ENCODE measurements at places on chromosomes 2 and 18.

DNA sequence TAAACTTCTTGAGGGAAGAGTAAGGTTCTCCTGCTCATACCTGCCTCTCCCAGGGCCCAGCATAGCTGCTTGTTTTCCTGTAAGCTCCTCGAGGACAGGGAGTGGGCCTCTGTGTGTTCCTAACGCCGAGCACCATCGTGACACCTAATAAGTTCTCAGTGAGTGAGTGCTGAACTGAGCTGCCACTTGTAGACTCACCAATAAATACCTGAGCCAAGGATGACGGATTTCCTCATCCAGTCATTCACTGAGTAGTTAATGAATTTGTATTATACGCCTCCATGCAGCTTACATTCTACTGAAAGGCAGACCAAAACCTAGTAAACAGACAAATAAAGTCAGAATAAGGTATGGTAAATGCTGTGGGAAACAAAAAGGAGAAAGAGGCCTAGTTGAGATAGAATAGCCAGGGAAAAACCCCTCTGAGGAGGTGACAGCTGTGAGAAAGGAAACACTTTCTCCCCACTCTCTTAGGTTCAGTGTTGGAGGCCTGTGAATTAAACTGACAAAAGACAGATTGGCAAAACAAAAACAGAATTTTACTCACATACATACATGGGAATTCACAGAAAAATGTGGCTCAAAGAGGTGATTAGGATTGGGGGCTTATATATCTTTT, 138.6 kb downstream of the B3GNT2 start:
- H3K4me3 ChIP-seq = no peak overlapping the region
- no peaks in the 10 kb centered on the region for H3K36me3 ChIP-seq
- no peaks in the 10 kb centered on the region for H3K4me1 ChIP-seq
- no peak overlapping the region for H3K27ac ChIP-seq
- H3K27me3 ChIP-seq = no peaks in the 10 kb centered on the region

GRCh38 chr2:138324068-138324771, 177.3 kb upstream of the SPOPL start:
- H3K4me3 ChIP-seq = no peak overlapping the region
- H3K27me3 ChIP-seq = no peaks in the 10 kb centered on the region
- DNase-seq = no peak
- no peak overlapping the region for H3K27ac ChIP-seq
- H3K36me3 ChIP-seq = no peaks in the 10 kb centered on the region

GRCh38 chr2:143230506-143231253, 101.5 kb downstream of the ARHGAP15 start:
- H3K4me1 ChIP-seq = no peaks in the 10 kb centered on the region
- no peak for DNase-seq
- H3K4me3 ChIP-seq = no peak overlapping the region
- no peaks in the 10 kb centered on the region for H3K36me3 ChIP-seq
- no peak overlapping the region for H3K27ac ChIP-seq

DNA sequence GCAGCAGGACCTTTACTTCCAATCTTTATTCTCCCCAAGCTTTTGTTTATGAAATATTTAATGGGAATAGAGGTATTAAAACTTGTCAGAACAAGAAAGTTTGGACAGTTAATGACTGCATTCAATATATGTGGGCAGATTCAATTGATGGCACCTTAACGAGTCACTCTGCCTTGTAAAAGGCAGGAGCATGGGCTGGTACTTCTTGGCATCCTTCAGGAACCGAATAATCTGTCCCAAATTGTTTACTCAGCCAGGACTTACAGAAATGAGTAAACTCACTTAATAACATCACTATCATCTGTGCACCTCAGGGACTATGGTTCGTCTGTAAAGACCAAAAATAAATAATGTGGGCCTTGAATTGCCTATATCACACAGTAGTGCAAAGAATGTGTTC, 1280.3 kb upstream of the TMEFF2 start:
- H3K27ac ChIP-seq = no peak overlapping the region
- H3K4me1 ChIP-seq = no peaks in the 10 kb centered on the region
- no peak for DNase-seq
- H3K27me3 ChIP-seq = no peaks in the 10 kb centered on the region

- peak overlapping the region; percentile 100 for H3K4me3 ChIP-seq
- peaks cover 87% of the 10 kb centered on the region for H3K4me1 ChIP-seq
- H3K36me3 ChIP-seq = peaks cover 2% of the 10 kb centered on the region
- no peaks in the 10 kb centered on the region for H3K27me3 ChIP-seq
- peak overlapping the region; percentile 100 for H3K27ac ChIP-seq
These were observed 14.7 kb downstream of the CFLAR start for GRCh38 chr2:201130524-201131186.

DNA sequence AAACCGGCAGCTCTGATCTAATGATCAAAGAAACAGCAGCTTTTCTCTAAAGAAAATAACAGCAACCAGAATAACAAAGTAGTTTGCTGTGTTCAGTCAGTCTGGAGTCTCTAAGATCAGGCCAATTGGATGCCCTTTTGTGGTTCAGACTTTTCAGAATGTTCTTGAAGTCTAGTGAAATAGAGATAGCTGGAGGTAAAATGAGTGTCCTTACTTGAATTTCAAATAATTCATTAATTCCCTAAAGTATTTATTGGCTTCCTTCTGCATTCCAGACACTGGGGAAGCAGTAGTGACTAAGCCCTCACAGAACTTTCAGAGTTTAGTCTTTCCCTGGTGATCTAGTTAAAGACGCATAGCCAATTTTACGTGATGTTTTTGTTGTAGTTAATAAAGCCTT, 58.7 kb downstream of the C18orf54 start:
- no peaks in the 10 kb centered on the region for H3K27me3 ChIP-seq
- DNase-seq = no peak
- H3K27ac ChIP-seq = no peak overlapping the region
- no peak overlapping the region for H3K4me3 ChIP-seq
- no peaks in the 10 kb centered on the region for H3K36me3 ChIP-seq

GRCh38 chr2:146321175-146321574, 1523.7 kb upstream of the ACVR2A start:
- H3K27ac ChIP-seq = no peak overlapping the region
- no peaks in the 10 kb centered on the region for H3K36me3 ChIP-seq
- DNase-seq = no peak
- H3K4me3 ChIP-seq = no peak overlapping the region

- no peak overlapping the region for H3K4me3 ChIP-seq
- no peaks in the 10 kb centered on the region for H3K27me3 ChIP-seq
- H3K4me1 ChIP-seq = peaks cover 35% of the 10 kb centered on the region
These were observed 21.7 kb upstream of the RAB10 start for GRCh38 chr2:26011990-26012856.

- no peaks in the 10 kb centered on the region for H3K36me3 ChIP-seq
- H3K4me1 ChIP-seq = peaks cover 14% of the 10 kb centered on the region
- H3K27me3 ChIP-seq = peaks cover 49% of the 10 kb centered on the region
- peak overlapping the region; percentile 36 for H3K27ac ChIP-seq
- no peak for DNase-seq
These were observed 997 bp downstream of the BOK start for GRCh38 chr2:241559323-241560161.

DNA sequence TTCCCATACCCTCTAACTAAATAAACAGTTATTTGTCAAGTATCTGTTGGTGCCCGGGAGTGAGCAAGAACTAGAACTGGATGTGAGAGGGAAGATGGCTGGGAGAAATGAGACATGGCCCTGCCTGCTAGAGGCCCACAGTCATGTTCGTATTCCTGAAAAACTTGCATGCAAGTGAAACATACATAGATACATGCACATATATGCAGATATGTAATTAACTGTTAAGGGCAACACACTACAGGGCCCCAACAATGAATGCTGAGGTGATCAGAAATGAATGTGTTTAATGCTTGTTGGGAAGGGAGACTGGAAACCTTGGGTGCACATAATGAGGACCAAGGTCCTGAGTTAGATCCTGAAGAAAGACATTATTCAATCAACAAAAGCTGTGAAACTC, 49.8 kb downstream of the ADD2 start:
- H3K27me3 ChIP-seq = no peaks in the 10 kb centered on the region
- H3K4me1 ChIP-seq = no peaks in the 10 kb centered on the region
- no peaks in the 10 kb centered on the region for H3K36me3 ChIP-seq
- no peak overlapping the region for H3K27ac ChIP-seq
- DNase-seq = no peak
- no peak overlapping the region for H3K4me3 ChIP-seq

DNA sequence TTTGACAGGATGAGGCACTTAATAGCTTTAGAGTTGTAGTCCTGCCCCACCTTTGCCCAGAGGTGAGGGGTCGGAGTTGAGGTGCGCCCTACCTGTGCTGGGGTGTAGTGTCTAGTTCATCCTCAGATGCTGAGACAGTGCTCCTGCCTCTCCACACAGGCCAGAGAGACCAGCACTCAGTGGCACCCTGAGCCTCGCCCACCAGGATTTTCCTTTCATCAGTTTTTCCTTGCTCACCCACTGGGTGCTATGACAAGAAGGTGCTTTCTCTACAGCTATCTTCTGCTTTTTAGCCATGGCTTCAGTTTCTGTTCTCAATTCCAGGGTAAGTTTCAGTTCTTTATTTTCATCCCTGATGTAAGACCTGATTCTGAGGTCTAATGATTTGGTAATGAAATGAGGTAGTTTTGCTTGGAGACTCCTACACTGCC, 16.8 kb upstream of the TMEM131 start:
- no peak for DNase-seq
- H3K36me3 ChIP-seq = no peaks in the 10 kb centered on the region
- peak overlapping the region; percentile 89 for H3K27ac ChIP-seq

DNA sequence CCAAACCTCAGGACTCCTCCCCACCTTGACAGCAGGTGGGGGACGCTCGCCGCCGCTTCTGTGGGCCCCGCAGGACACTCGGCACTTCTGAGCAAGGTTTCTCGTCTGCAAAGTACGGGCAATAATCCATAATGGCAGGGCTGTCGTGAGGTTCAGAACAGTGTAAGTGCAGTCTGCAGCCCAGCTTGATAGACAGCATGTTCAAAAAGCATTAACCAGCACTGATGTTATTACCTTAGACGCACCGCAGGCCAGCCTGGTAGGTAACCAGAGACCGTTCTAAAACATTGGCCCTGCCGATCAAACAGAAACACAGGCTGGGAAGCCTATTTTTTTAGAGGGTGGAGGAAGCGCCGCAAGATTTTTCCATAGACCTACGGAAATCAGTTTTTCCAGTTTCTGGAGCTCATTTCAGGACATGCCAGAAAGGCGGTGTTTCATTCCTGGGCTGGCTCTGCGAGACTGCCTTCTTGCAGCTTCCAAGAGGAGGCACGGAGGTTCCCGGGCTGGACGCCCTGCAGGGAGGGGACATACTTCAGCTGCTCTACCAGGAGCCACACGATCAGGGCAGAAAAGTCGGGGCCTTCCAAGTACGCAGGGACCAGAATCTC, 148.7 kb downstream of the TPO start:
- no peak overlapping the region for H3K27ac ChIP-seq
- DNase-seq = no peak
- no peaks in the 10 kb centered on the region for H3K36me3 ChIP-seq

- H3K27ac ChIP-seq = no peak overlapping the region
- no peak for DNase-seq
- no peaks in the 10 kb centered on the region for H3K4me1 ChIP-seq
- H3K4me3 ChIP-seq = no peak overlapping the region
- H3K36me3 ChIP-seq = no peaks in the 10 kb centered on the region
These were observed 433.7 kb upstream of the GYPC start for GRCh38 chr2:126222278-126222677.

- no peaks in the 10 kb centered on the region for H3K27me3 ChIP-seq
- DNase-seq = no peak
- H3K4me3 ChIP-seq = no peak overlapping the region
- no peaks in the 10 kb centered on the region for H3K4me1 ChIP-seq
These were observed 173.3 kb downstream of the ALPK2 start for GRCh38 chr18:58455314-58456188.

- no peak for DNase-seq
- H3K4me1 ChIP-seq = no peaks in the 10 kb centered on the region
- no peaks in the 10 kb centered on the region for H3K36me3 ChIP-seq
- no peak overlapping the region for H3K4me3 ChIP-seq
- peaks cover 2% of the 10 kb centered on the region for H3K27me3 ChIP-seq
- H3K27ac ChIP-seq = no peak overlapping the region
These were observed 447.3 kb downstream of the DLGAP1 start for GRCh38 chr18:4007846-4008245.

DNA sequence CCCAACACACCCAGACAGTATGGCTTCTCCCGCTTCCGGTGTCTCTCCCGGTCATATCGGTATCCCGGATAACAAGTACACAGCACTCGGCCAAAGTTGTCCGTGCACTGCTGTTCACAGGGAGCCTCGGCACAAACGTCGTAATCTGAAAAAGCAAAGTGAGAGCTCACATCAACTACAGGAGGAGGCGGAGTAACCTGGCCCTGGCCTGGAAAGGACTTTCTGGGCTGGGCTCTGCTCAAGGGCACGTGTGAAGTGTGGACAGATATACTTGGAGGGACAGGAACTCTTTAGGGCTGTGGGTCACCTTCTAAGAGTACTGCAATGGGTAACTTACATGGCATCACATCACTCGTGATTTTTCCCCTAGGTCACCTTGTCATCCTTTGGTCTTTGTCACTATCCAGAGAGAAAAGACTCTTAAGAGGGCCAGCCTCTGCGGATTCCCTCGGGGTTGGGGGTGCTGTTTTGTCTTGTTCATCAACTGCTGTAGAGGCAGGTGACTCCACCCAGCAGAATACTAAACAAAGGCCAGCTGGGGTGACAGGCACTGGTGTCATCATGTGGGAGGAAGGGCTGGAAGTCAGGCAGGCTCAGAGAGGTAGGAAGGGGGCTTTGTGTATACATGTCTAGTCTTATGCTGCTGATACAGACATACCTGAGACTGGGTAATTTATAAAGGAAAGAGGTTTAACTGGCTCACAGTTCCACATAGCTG, 110.6 kb upstream of the LMAN1 start:
- H3K4me3 ChIP-seq = no peak overlapping the region
- no peaks in the 10 kb centered on the region for H3K36me3 ChIP-seq
- no peak overlapping the region for H3K27ac ChIP-seq
- DNase-seq = no peak
- H3K4me1 ChIP-seq = peaks cover 6% of the 10 kb centered on the region
- no peaks in the 10 kb centered on the region for H3K27me3 ChIP-seq

DNA sequence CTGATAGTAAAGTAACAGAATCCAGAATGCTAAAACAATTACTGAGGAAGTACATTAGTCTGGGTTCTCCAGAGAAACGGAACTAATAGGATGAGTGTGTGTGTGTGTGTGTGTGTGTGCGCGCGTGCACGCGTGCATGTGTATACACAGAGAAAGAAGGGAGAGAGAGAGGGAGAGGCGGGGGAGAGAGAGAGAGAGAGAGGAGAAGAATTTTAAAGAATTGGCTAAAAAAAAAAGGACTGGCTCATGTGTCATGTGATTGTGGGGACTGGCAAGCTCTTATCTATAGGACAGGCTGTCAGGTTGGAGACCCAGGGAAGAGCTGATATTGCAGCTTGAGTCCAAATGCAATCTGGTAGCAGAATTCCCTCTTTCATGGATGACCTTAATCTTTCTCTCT, 976.2 kb upstream of the CDH2 start:
- no peaks in the 10 kb centered on the region for H3K36me3 ChIP-seq
- H3K27ac ChIP-seq = no peak overlapping the region
- DNase-seq = no peak

GRCh38 chr2:147255812-147256211, 589.0 kb upstream of the ACVR2A start:
- H3K4me1 ChIP-seq = peaks cover 12% of the 10 kb centered on the region
- H3K4me3 ChIP-seq = no peak overlapping the region
- no peaks in the 10 kb centered on the region for H3K36me3 ChIP-seq

Data from psoas muscle (tissue), 8 donors.